ENCODE measurements at places on chromosomes 13 and 19.

GRCh38 chr19:33660410-33661124 lies 38.8 kb downstream of the CHST8 start:
- no peak for DNase-seq

DNA sequence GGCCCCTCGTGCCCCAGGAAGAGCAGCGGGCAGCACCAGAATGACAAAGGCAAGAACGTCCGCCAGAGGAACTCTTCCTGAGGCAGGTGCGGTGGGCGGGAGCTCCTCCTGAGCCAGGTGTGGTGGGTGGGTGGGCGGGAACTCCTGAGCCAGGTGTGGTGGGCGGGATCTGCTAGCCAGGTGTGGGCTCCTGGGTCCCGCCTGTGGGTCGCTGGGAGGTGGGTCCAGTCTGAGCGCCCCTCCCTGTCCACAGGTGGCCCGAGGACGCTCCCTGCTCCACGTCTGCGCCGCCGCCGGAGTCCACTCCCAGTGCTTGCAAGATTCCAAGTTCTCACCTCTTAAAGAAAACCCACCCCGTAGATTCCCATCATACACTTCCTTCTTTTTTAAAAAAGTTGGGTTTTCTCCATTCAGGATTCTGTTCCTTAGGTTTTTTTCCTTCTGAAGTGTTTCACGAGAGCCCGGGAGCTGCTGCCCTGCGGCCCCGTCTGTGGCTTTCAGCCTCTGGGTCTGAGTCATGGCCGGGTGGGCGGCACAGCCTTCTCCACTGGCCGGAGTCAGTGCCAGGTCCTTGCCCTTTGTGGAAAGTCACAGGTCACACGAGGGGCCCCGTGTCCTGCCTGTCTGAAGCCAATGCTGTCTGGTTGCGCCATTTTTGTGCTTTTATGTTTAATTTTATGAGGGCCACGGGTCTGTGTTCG lies 7.0 kb upstream of the HCN2 start:
- DNase-seq: no peak

DNA sequence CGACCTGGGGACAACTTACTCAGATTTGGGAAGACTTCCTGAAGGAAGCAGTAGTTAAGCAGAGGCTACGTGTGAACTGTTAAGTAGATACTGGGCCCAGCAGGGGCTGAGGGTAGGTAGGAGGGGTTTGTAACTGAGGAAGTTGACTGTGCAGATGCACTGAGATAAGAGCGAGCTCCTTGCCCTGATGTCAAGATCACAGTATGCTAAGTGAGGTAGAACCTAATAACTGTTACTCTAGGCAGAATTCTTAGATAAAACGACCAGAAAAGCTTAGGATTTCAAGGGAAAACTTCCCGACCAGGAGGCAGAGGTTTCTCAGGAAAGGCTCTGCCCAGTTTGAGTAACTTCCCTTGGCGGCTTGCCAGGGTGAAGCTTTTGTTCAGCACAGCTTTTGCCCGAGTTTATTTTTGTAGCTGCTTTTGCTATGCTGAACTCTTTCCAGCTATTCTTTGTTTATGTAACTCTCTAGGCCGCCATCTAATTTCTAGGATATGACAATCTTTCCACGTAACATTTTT lies 632.1 kb downstream of the DIAPH3 start:
- DNase-seq: no peak

GRCh38 chr13:33146843-33147611 lies 130.8 kb downstream of the KL start:
- DNase-seq: no peak

DNA sequence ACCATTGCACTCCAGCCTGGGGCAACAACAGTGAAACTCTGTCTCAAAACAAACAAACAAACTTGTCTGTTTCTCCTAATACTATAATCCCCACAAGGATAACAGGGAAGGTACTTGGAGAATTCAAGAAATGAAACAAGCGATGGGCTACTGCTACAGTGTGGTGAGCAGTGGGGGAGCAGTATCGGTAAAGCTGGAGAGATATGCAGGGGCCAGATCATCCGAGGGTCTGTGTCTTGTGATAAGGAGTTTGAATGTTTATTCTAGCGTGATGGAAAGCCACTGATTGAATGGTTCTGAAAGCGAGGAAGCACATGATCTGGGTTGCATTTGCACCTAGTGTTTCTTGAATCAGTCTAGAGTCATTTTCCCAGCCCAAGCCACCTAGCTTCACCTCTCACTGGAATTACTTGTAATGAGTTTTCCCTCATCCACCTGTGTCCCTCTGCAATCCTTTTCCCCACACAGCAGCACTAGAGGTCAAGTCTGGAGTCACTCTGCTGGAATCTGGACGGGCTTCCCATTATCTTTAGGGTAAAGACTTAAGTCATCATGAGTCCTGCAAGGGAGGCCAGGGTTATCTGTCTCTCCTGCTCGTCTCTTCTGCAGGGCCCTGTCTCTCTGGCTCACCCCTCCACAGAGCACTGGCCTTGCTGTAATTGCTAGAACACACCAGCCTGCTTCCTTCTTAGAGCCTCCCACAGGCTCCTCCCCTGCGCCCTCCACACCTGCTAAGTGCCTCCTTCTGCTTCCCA lies 162.3 kb downstream of the KLF5 start:
- no peak for DNase-seq

- no peak for DNase-seq
Measured at GRCh38 chr13:36298535-36299068, 988 bp upstream of the CCDC169 start.

All from stimulated activated CD8-positive, alpha-beta memory T cell treated with anti-CD3 and anti-CD28 coated beads, Interleukin-2, amount 100 ng/mL, for 1 hour (primary cell).